Suprapubic skin (tissue), 4 donors: ENCODE measurements at places on chromosomes 13 and 19.

- H3K4me1 ChIP-seq = peaks cover 15% of the 10 kb centered on the region
- H3K36me3 ChIP-seq = peaks cover 37% of the 10 kb centered on the region
- DNase-seq = no peak
Measured at GRCh38 chr13:29509999-29510589, 85.4 kb downstream of the SLC7A1 start.

GRCh38 chr13:98919566-98919965, 58.3 kb downstream of the DOCK9 start:
- peaks cover 16% of the 10 kb centered on the region for H3K36me3 ChIP-seq
- DNase-seq = no peak
- H3K27me3 ChIP-seq = no peaks in the 10 kb centered on the region
- H3K4me3 ChIP-seq = no peak overlapping the region

- H3K4me3 ChIP-seq = no peak overlapping the region
- no peak for DNase-seq
- no peaks in the 10 kb centered on the region for H3K4me1 ChIP-seq
- H3K36me3 ChIP-seq = no peaks in the 10 kb centered on the region
Measured at GRCh38 chr13:74703855-74704387, 569.7 kb upstream of the KLF12 start.

GRCh38 chr19:39670998-39671397, 15.3 kb downstream of the LGALS16 start:
- DNase-seq = no peak
- H3K4me3 ChIP-seq = no peak overlapping the region
- H3K4me1 ChIP-seq = no peaks in the 10 kb centered on the region
- H3K27ac ChIP-seq = no peak overlapping the region
- no peaks in the 10 kb centered on the region for H3K27me3 ChIP-seq

- H3K27ac ChIP-seq = no peak overlapping the region
- H3K4me3 ChIP-seq = no peak overlapping the region
- DNase-seq = no peak
- no peaks in the 10 kb centered on the region for H3K27me3 ChIP-seq
- H3K4me1 ChIP-seq = no peaks in the 10 kb centered on the region
- H3K36me3 ChIP-seq = no peaks in the 10 kb centered on the region
Measured at GRCh38 chr13:92418818-92419412, 807.7 kb upstream of the GPC6 start.

GRCh38 chr13:105918842-105919741, 616.4 kb downstream of the EFNB2 start:
- H3K36me3 ChIP-seq = no peaks in the 10 kb centered on the region
- no peaks in the 10 kb centered on the region for H3K27me3 ChIP-seq
- DNase-seq = no peak
- no peak overlapping the region for H3K27ac ChIP-seq

- peaks cover 11% of the 10 kb centered on the region for H3K4me1 ChIP-seq
- no peak overlapping the region for H3K4me3 ChIP-seq
- no peaks in the 10 kb centered on the region for H3K36me3 ChIP-seq
- no peak for DNase-seq
Measured at GRCh38 chr19:51398096-51398704, 7.8 kb upstream of the C19orf84 start.

DNA sequence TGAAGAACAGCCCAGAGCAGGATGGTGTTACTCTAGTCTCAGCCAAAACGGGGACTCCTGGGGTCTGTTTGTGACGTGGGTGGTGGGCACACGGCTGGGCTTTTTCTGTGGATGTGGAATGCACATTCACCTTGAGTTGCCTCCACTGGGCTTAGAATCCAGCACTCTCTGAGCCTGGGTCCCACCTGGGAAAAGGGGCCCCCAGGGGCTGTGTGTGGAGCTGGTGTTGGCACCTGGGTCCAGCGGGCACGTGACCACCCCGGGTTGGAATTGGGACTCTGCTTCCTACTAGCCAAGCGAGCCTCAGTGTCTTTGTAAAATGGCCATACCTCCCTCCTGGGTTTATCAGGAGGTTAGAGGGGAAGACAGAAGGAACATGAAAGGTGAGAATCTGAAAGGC, 29.2 kb upstream of the F2RL3 start:
- H3K27me3 ChIP-seq = no peaks in the 10 kb centered on the region
- DNase-seq = no peak
- no peak overlapping the region for H3K4me3 ChIP-seq
- H3K4me1 ChIP-seq = no peaks in the 10 kb centered on the region
- no peak overlapping the region for H3K27ac ChIP-seq

DNA sequence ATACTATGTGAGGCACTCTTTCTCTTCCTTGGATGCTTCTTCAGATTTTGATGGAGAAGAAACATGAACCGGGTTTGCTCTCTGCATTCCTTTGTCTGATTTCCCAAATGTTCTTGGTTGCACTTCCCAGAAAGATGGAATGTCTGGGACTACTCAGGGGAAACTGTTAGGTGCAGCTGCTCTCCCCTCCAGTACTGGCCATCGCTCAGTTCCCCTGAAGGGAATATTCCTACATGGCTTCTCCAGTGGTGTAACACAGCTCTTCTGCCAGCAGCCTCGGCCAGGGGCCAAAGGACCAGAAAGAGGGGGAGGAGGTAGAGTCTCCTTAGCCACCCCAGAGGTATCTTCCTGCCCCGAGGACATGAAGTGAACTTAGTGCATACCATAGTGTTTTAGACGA, 33.5 kb upstream of the SPRY2 start:
- H3K36me3 ChIP-seq = no peaks in the 10 kb centered on the region
- no peak overlapping the region for H3K27ac ChIP-seq
- no peak for DNase-seq

- H3K4me1 ChIP-seq = no peaks in the 10 kb centered on the region
- H3K27ac ChIP-seq = no peak overlapping the region
- DNase-seq = no peak
- H3K36me3 ChIP-seq = no peaks in the 10 kb centered on the region
Measured at GRCh38 chr13:92901739-92902138, 324.9 kb upstream of the GPC6 start.

GRCh38 chr13:99523838-99524237, 22.6 kb downstream of the TM9SF2 start:
- no peak for DNase-seq
- H3K4me3 ChIP-seq = no peak overlapping the region
- peaks cover 57% of the 10 kb centered on the region for H3K36me3 ChIP-seq
- no peaks in the 10 kb centered on the region for H3K4me1 ChIP-seq

- DNase-seq = no peak
- no peak overlapping the region for H3K4me3 ChIP-seq
- H3K36me3 ChIP-seq = peaks cover 92% of the 10 kb centered on the region
- no peaks in the 10 kb centered on the region for H3K4me1 ChIP-seq
Measured at GRCh38 chr13:114268344-114269280, 12.8 kb upstream of the UPF3A start.

DNA sequence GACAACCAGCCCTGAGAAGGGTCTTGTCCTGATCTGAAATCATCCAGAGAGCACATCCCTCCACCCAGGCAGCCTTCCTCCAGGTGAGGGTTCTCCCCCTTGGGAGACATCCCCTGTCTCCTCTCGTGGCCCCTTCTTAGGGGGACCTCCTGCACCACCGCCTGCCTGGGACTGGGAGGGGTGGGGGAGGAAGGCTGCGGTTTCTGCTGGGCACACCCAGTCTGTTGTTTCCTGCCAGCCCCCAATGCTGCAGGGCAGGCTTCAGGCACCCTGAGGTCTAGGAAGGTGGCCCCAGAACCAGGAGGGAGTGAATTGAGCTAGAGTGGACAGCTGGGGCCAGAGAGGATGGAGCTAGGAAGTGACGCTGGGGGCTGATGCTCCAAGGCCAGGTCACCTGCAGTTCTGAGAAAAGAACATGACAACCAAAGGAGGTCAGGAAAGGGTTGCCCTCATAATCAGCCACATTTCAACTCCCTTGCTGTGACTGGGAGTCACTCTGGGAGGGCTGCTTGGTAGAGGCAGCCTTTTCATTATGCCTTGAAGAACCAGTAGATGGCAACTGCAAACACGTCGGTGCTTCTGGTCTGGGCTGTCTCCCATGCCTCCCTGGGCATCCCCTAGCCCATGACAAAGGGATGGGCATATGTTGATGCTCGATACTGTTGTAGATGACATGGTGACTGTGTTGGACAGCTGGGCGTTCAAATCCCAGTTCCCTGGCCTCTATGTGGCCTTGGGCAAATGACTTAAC, 1.4 kb downstream of the ARHGEF18 start:
- peak; percentile 39 for DNase-seq
- H3K27me3 ChIP-seq = no peaks in the 10 kb centered on the region
- H3K36me3 ChIP-seq = no peaks in the 10 kb centered on the region
- no peak overlapping the region for H3K4me3 ChIP-seq
- no peak overlapping the region for H3K27ac ChIP-seq
- H3K4me1 ChIP-seq = no peaks in the 10 kb centered on the region

DNA sequence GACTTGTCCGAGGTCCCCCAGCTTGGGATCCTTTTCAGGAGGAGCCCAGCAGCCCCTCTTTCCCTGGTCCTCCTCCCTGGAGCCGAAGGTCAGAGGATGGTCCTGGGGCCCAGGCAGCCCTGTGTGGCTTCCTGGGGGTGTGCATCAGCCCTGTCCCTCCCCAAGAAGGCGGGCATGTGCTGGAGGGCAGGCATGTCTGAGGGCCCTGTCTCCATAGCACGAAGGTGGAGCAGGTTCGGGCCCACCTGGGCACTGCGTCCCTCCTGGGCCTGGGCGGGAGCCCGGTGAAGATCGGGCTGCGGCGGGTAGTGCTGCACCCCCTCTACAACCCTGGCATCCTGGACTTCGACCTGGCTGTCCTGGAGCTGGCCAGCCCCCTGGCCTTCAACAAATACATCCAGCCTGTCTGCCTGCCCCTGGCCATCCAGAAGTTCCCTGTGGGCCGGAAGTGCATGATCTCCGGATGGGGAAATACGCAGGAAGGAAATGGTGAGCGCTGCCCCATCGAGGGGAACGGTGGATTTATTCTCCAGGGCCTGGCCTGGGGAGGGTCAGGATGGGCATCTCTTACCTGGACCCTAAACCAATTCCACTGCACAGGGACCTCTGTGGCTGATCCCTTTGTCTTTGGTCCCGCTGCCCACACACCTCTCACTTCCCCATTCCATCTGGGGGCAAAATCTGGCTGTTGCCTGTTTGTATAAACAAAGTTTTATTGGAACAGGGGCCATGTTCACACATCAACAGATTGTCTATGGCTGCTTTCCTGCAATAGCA, 10.9 kb downstream of the TIMM13 start:
- H3K4me3 ChIP-seq = no peak overlapping the region
- peaks cover 15% of the 10 kb centered on the region for H3K36me3 ChIP-seq
- H3K27me3 ChIP-seq = no peaks in the 10 kb centered on the region
- H3K4me1 ChIP-seq = no peaks in the 10 kb centered on the region

DNA sequence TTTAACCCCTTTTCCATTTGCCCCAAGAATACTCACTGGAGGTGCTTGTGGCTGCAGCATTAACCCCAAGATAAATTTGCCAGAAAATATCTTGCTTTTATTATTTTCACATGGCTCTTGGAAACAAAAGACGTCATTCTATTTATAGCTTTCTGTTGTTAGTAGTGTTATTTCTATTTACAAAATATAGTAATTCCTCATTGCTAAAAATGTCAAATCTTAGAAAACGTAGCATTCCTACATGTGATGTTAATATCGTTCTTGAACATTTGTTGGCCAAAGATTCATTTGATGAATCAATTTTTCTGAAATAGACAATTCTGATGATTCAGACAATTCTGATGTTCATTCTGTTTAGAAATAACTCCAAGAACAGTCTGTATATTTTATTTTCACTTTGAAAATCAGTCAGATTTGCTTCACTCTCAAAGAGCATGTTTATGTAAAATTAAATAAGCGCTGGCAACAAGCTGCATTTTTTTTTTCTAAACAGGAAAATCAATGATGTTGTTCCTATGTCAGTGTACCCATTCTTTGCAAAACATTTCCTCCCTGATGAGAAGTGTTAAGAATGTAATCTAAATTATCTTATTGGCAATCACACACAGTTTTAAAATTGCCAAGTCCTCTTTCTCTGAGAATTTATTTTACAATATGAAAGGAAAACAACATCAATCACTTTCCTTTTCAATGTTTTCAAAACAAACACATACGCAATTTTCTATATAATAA, 334.0 kb downstream of the KCTD12 start:
- H3K4me1 ChIP-seq = no peaks in the 10 kb centered on the region
- no peak for DNase-seq
- H3K4me3 ChIP-seq = no peak overlapping the region
- no peaks in the 10 kb centered on the region for H3K27me3 ChIP-seq
- no peaks in the 10 kb centered on the region for H3K36me3 ChIP-seq
- no peak overlapping the region for H3K27ac ChIP-seq

GRCh38 chr19:39671739-39672363, 16.1 kb downstream of the LGALS16 start:
- no peak overlapping the region for H3K4me3 ChIP-seq
- H3K4me1 ChIP-seq = no peaks in the 10 kb centered on the region
- no peak for DNase-seq

GRCh38 chr19:13748169-13748828, 16.0 kb upstream of the MRI1 start:
- DNase-seq = no peak
- peaks cover 19% of the 10 kb centered on the region for H3K36me3 ChIP-seq
- peak overlapping the region; percentile 92 for H3K27ac ChIP-seq
- H3K4me3 ChIP-seq = peak overlapping the region; percentile 92
- no peaks in the 10 kb centered on the region for H3K27me3 ChIP-seq
- peaks cover 16% of the 10 kb centered on the region for H3K4me1 ChIP-seq

GRCh38 chr13:99960663-99961311, 10.8 kb downstream of the ZIC5 start:
- H3K27me3 ChIP-seq = peaks cover 98% of the 10 kb centered on the region
- H3K27ac ChIP-seq = no peak overlapping the region
- H3K36me3 ChIP-seq = no peaks in the 10 kb centered on the region
- H3K4me1 ChIP-seq = peaks cover 42% of the 10 kb centered on the region

GRCh38 chr19:46351241-46352041, 4.6 kb downstream of the PPP5C start:
- no peaks in the 10 kb centered on the region for H3K27me3 ChIP-seq
- peaks cover 50% of the 10 kb centered on the region for H3K4me1 ChIP-seq
- no peak overlapping the region for H3K4me3 ChIP-seq

DNA sequence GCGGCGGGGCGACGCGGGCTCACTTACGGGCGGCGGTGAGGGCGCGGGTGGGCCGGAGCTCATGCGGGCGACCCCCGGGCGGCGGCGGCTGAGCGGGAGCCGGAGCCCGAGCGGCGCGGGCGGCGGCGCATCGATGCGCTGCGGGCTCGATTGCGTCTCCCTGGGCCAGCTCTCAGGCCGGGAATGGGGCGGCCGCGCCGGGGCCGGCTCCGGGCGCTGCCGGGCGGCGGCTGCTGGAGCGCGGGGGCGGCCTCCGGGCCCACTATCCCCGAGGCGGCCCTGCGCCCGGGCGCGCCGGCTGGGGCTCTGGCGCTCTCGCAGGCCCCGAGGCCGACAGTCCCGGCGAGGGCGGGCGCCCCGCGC, 1.4 kb upstream of the TSHZ3 start:
- DNase-seq = no peak
- H3K36me3 ChIP-seq = no peaks in the 10 kb centered on the region
- H3K4me3 ChIP-seq = peak overlapping the region; percentile 98
- H3K27ac ChIP-seq = peak overlapping the region; percentile 93
- peaks cover 58% of the 10 kb centered on the region for H3K27me3 ChIP-seq

- no peak overlapping the region for H3K4me3 ChIP-seq
- no peaks in the 10 kb centered on the region for H3K27me3 ChIP-seq
- no peak for DNase-seq
- no peak overlapping the region for H3K27ac ChIP-seq
Measured at GRCh38 chr13:70985371-70985770, 877.1 kb upstream of the KLHL1 start.
